ENCODE measurements at places on chromosomes 7 and 10.

- peak; percentile 72 for DNase-seq
Measured at GRCh38 chr7:102431617-102432298, 1.6 kb upstream of the ORAI2 start.

DNA sequence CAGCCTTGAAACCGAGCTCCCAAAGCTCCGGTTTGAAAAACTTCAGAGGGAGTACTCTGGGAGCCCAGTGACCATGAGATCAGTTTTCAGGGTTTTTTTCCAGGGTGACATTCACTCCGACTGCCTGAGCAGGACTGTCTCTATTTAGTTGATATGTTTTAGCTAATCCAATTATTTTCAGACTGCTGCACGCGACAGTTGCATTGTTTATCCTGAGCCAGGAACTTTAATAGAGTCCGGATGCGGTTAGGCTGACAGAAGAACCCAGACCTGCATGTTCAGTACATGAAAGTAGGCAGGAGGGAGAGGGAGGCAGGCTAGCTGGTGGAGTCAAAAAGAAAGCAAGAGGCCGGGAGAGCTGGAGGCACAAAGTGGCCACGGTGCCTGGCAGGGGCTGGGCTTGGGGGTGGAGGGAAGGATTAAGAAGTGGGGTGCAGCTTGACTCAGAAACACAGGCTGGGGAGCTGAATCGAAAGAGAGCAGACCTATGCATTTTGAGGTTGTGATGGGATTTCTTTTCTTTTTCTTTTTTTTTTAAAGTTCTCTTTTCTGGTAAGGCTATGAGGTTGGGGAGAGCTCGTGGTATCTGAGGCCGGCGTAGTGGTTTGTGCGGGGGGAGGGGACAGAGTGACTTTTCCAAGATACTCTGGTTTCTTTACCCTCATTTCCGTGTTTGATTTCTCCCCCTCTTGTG, 5.7 kb downstream of the GATA3 start:
- peak; percentile 76 for DNase-seq

- no peak for DNase-seq
Measured at GRCh38 chr7:138158739-138159528, 82.7 kb downstream of the AKR1D1 start.

DNA sequence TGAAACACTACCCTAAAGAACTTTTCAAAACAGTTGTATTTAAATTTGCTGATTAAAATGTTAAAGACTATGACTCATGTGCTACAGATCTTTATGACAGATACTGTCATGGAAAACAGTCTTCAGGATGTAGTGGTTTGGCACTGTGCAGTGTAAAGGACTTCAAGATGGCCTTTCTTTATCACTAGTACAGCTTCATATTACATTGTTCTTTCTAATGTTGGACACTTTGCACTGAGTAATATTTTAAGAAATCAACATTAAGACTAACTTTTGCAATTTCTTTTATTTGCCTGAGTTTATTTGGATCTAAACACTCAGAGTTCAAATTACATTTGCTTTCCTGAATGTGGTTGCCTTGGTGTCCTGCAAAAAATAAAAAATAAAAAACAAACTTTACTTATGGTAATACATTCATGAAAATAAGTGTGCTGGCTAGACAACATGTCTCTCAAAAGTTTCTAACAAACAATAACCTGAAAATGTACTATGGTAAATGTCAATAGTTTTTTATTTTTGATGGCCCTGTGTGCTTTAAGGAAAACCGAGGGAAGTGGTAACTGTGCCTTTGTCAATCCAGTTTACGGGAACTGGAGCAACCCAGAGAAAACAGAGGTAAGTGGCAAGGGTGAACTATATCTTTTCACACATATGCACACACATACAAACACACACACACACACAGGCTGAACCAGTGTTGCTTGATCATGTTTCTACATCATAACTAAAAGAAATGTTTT, 85.9 kb upstream of the PLXDC2 start:
- DNase-seq: peak; percentile 61

- DNase-seq: no peak
Measured at GRCh38 chr7:44678101-44678470, 70.6 kb upstream of the ZMIZ2 start.

DNA sequence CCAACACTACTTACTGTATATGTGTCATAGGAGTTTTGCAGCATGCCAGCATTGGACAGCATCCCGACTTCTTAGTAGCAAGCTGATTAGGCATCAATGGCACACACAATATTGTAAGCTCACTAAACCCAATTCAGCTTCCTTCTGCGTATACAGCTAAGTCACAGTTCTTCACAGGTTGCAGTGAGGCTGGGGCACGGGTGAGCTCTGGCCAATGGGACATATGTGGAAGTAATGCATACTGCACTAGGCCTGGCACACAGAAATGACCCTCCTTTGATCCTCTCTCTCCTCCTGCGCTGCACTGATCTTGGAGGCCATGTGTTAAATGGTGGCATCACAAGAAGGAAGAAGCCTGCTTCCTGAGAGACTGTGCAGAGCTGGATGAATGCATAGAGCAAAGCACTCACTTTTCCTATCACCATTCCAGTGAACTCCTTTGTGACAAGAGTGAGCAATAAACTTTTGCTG, 11.9 kb downstream of the RAB11FIP2 start:
- DNase-seq: peak; percentile 45

- DNase-seq: peak; percentile 98
Measured at GRCh38 chr7:139109188-139109982, at the start of gene ZC3HAV1. Gene ZC3HAV1 (minus strand): TSS chr7:139109720. CDS start chr7:139109331, 389 bp downstream.

DNA sequence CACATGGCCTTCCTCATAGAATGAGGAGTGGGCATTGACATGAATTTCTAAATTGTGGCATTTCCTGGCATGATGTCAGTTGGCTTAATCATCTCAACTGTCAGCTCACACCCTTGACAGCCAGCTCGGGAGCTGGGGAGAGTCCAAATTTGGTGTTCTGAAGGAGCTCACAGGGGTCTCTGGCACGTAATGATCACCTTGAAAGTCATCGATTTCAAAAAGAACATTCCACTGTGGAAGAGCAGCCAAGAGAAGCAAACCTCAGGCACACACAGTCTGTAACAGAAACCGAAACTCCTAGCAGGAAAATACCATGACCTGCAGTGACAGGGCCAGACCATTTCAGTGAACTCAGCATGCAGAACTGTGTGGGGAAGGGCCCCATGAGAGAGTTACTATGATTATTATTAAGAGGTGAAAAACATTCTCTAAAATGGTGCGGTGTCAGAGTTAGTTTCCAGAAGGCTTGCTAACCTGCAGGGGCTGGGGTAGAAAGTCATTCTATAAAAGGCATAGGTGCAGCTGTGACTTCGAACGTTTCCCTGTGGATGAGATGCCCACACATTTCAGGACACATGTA, 26.4 kb upstream of the KLF6 start:
- no peak for DNase-seq

GRCh38 chr7:140734096-140734495, 37.6 kb downstream of the NDUFB2 start:
- no peak for DNase-seq

DNA sequence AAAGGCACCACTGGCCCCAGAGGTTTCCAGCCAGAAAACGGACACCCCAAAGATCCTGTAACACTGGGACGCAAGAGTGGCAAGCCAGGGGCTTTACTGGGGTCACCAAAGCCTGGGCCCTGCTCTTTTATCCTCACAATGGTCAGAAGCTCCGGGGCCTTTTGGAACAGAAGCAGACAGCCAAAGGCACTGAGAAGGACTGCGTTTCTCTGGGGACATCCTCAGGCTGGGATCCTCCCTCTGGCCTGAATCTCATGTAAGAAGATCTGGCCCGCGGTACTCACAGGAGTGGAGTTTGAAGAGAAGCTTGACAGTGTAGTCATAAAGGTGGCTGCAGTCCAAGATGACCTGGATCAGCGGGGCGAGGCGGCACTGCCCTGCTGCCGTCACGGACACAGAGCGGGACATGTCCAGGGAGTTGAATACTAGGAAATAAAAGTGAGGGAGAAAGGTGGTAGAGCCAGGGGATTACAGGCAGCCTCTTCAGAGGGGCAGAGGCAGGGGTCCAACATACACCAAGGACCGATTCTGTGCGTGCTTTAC, 81.4 kb downstream of the SPDYE5 start:
- no peak for DNase-seq

DNA sequence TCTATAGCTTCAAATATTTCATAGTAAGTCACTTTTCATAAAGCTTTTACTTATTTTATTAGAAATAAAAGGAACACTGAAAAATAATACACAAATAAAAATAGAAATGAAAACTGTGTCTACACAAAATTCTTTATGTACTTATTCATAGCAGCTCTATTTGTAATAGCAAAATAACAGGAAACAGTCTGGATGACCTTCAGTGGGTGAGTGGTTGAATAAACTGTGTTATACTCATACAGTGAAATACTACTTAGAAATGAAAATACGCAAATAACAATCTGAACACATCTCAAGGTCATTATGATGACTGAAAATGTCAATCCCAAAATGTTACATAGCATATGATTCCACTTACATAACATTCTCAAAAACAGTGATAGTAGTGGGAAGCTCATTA, 138.7 kb upstream of the PCLO start:
- no peak for DNase-seq

GRCh38 chr7:107593025-107593410, 13.0 kb downstream of the BCAP29 start:
- DNase-seq: no peak

- DNase-seq: no peak
Measured at GRCh38 chr7:48904975-48905374, 19.4 kb upstream of the CDC14C start.

- DNase-seq: no peak
Measured at GRCh38 chr7:3980300-3980643, 679.2 kb downstream of the SDK1 start.

DNA sequence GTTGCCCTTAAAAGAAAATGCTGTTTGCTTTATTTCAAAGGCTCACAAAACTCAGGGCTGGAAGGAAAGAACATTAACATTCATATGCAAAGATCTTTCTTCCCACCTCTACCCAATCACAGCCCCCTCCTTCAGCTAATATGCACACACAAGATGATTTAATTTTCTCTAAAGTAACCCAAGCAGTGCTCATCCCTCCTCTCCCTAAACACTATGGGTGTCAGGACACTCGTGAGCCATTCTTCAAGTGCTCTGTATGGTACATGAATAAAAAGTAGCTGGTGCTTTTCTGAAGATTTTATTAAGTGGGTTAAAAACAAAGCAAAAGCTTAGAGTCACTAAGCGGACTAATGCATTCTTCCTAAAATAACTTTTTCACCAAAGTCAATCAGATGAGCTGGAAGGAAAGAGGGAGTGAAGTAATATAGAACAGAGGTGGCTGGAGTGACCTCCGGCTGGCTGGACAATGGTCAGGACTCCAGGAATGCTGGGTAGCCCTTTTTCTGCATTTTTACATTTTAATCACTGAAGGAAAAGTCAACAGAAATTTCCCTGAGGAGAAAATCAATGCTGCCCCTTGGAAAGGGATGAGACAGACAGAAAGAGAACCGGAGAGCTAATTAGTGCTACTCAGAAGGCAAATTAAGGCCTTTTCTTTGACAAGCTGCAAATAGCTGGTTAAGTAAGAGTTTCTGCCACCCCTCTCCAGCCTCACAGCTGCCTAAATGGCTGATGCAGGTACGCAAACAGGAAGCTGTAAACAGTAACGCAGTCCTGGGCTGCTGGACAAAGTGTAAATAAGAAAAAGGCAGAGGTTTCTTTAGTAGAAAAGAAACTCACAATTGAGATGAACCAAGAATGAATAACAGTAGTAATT, 6.6 kb downstream of the DGKI start:
- DNase-seq: no peak

DNA sequence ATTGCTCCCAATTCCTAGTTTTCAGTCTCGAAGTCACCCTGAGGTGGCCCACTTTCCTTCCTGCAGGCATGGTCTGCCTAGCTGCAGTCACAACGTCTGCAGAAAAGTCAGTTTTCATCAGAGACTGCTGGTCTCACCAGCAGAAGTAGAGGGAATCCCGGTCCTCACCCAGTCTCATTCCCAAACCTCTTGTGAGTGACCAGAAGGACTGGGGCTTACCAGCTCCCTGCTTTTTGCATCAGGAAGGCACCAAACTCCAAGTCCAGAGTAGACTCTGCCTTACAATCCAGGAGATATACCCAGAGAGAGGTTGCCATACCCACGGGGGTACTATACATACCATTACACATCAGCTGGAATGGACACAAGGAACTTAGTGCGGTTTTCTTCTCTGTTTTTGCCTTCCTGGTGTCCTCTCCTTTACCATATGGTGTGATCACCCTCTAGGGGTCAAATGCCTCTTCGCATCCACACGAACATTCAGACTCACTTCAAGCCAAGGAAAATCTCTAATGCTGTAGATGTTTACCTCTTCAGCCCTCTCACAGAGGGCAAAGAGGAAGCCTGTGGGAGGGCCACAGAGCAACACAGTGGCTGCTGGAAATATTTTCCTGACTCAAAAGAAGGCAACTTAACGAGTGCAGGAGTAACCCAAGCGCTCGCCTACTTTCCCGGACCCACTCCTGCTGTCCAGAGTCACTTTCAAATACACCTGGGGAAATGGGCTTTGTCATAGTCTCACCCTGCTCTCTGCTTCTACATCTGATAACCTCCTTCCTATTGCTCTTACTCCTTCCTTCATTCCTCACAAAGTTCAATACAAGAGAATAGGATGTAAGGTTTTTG, 220.9 kb downstream of the C7orf25 start:
- DNase-seq: peak; percentile 42

DNA sequence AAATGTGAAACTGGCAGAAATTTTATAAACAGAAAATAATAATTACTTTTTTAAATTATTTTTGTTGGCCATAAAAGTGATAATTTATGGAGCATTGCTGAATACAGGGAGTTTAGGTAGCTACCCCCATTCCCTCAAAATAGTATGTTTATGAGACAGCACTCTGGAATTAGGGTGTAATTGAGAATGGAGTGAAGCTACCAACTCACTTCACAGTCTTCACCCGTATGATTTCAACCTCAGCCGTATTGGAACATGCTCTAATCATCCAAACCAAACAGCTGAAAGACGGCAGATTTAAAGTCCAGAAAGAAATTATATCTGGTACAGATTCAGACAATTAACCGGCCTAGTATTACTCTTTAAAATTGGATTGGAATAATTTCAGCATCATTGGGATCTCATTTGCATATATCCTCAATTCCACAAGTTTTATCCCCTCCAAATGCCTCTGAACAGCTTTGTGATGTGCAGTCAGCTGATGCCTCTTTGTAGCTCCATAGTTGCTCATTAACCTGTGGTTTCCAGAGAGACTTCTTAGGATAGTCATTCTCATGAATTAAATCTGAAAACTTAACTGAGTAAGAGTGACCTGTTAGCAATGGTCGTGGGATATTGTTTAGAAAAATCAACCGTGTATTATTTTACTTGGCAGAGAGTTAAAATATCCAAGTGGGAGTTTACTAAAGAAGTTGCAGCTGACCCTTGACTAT, 59.1 kb upstream of the GJD4 start:
- no peak for DNase-seq

DNA sequence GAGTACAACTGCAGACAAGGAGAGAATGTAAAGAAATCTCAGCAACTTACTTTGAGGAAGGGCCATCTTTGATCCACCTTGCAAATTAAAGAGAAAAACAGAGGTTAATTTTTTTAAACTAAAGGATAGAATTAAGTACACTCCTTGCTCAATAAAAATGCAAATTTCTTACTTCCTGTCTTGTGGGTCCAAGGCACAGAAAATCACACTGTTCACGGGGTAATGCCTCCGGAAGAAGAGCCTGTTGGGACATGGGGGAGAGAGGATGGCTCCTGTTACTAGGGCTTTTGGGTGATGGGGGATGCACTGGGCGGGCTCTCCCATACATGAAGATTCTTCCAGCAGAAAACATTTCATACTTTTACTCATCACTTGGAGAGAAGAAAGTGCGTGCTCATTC, 301.8 kb downstream of the TNS3 start:
- no peak for DNase-seq

- DNase-seq: no peak
Measured at GRCh38 chr7:19284136-19284535, 138.9 kb upstream of the FERD3L start.

All from KBM-7 (cell line).